Activated CD4-positive, alpha-beta T cell treated with anti-CD3 and anti-CD28 coated beads, Interleukin-2, amount 50 U/mL, for 1 hour (primary cell): ENCODE measurements at places on chromosomes 7 and 10.
A peak's percentile ranks its signal among the peaks of the same experiment; 100 is the strongest.

GRCh38 chr10:86090807-86091206, 275.8 kb downstream of the GRID1 start:
- no peak for DNase-seq

- no peak for DNase-seq
Observed at GRCh38 chr10:114519306-114519669, 115.0 kb upstream of the AFAP1L2 start.

GRCh38 chr7:66535414-66536329, 93.0 kb upstream of the KCTD7 start:
- no peak for DNase-seq

GRCh38 chr10:132882069-132882951, 60.1 kb downstream of the CFAP46 start:
- DNase-seq: no peak

- DNase-seq: no peak
Observed at GRCh38 chr7:121212036-121212435, 116.8 kb upstream of the WNT16 start.

GRCh38 chr10:6275022-6275997, 72.6 kb downstream of the PFKFB3 start:
- DNase-seq: peak; percentile 83

DNA sequence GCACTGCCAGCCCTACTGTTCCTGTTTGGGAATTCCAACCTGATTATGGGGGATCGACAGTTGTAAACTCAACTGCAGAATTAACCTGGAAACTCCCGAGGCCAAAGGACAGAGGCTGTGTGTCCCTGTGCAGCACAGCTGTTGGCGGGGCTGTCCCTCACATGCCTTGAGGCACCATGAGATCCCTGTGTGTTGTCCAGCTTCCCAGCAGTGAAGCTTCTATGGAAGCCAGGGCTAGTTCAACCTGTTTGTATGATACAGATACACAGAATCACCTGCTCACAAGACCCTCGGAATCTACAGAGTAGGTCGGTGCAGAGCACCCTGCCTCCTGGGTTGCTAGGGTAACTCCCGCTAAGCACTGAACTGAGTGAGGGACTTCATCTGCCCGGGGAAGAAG, 61.0 kb upstream of the EFCAB10 start:
- DNase-seq: no peak

DNA sequence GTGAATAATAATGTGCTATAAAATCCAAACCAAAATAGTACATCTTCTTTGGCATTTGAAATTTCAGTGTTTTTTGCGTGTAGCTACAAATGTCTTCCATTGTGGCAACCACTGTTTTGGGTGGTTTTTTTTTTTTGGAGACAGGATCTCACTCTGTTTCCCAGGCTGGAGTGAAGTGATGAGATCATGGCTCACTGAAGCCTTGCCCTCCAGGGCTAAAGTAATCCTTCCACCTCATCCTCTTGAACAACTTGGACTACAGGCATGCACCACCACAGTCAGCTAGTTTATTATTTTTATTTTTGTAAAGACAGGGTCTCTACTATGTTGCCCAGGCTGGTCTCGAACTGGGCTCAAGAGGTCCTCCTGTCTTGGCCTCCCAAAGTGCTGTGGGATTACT, 455.1 kb downstream of the AUTS2 start:
- DNase-seq: no peak

- DNase-seq: no peak
Observed at GRCh38 chr10:109166935-109167334, 756.4 kb downstream of the XPNPEP1 start.

DNA sequence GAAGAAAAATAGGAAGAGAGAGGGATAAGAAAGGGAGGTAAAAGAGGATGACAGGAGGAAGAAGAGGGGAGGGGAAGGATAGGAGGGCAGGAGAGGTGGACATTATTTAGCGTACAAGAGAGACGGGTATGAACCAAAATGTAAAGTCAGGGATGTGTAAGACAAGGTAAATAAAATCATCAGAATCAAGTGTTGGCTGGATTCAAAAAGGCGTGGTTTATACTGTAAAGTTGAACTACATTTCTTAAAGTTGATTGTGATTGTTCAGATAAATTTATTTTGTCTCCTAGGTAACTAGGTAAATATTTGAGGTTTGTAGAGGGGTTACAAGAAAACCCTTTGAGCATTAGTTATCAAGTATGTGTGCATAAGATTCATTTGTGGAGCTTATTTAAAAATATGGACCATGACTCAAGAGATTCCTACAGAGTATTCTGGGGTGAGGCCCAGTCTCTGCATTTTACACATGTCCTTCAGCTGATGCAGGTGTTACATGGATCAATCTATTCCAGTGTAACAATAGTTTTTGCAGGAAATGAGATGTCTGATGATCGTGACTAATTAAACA, 512.1 kb upstream of the MBL2 start:
- DNase-seq: no peak

GRCh38 chr7:36408589-36408988, 18.9 kb downstream of the ANLN start:
- no peak for DNase-seq

DNA sequence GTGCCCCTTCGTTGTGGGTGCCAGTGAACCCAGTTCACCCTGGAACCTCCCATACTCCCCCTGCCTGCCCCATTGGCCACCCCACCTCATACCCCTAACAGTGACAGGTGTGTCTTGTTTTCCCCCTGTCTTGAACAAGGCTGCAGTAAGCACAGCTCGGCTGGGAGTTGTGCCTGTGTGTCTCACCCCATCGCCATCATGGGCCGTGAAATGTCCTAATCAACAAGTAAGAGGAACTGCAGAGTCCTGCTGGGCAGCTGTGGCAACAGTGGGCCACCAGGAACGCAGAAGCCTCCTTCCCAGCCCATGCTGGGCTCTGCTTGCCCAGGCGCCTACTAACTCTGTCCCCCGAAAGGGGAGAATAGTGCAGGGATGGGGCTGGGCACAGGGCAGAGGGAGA, 91.6 kb downstream of the C10orf105 start:
- DNase-seq: no peak

- no peak for DNase-seq
Observed at GRCh38 chr10:2676455-2676854, 390.9 kb upstream of the PFKP start.

- no peak for DNase-seq
Observed at GRCh38 chr7:104548861-104549260, 220.5 kb downstream of the LHFPL3 start.

GRCh38 chr7:131563918-131564317, 7.5 kb upstream of the PODXL start:
- DNase-seq: no peak

- DNase-seq: peak; percentile 5
Observed at GRCh38 chr10:26391701-26392695, 46.1 kb upstream of the APBB1IP start.

DNA sequence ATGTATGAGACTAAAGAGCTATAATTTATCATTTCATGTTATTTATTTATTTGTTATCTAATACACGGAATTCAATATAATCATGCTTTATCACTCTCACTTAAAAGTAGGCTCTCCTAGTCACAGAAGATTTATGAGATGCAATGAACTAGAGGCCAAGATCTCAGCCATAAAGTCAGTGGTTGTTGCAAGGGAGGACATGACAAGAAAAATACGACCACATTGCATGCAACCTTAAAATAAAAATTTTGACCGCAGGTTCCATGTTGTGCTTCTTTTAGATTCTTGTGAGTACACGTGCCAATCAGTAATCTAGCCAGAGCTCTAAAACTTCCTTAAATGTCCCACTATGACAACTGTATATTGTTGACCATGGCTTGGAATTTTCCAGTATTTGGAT, 75.9 kb upstream of the SP8 start:
- DNase-seq: no peak

DNA sequence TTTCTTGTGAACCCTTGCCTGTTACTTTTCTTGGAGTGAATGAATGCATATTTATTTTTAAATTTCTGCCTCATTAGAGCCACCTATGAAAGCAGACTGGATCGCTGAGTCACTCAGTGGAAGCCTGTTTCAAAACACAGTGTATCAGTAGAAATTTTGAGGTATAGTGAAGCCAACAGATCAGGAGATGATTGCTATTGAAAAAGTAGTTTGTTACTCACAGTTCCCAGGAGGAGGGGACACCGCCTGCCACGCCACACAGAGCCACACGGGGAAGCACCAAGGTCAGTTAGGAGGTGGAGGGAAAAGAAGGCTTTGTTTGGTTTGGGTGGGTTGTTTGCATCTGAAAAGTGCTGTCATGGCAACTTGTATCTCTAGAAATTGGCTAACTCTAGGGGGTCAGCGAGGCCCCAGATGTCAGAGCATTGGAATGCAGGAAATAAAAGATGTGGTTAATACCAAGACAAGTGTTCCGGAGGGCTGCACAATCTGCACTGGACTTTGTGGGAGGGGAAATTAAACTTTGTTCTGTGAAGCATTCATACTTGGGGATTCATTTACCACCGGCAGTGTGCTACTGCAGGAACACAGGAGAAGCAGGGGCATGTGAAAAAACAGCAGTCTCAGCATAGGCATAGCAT, 106.4 kb upstream of the SDK1 start:
- no peak for DNase-seq
